ENCODE measurements at places on chromosomes 12 and 14.

GRCh38 chr14:22601996-22602395 is 3.9 kb downstream of the ABHD4 start:
- no peak for DNase-seq

GRCh38 chr12:29563636-29564035 is 66.2 kb upstream of the OVCH1 start:
- DNase-seq = no peak

GRCh38 chr14:34930591-34931091 is 52.2 kb upstream of the SRP54 start:
- peak; percentile 59 for DNase-seq

GRCh38 chr14:56891226-56891625 is 80.9 kb upstream of the OTX2 start:
- no peak for DNase-seq

GRCh38 chr12:8566525-8566924 is 25.8 kb upstream of the CLEC4E start:
- no peak for DNase-seq

DNA sequence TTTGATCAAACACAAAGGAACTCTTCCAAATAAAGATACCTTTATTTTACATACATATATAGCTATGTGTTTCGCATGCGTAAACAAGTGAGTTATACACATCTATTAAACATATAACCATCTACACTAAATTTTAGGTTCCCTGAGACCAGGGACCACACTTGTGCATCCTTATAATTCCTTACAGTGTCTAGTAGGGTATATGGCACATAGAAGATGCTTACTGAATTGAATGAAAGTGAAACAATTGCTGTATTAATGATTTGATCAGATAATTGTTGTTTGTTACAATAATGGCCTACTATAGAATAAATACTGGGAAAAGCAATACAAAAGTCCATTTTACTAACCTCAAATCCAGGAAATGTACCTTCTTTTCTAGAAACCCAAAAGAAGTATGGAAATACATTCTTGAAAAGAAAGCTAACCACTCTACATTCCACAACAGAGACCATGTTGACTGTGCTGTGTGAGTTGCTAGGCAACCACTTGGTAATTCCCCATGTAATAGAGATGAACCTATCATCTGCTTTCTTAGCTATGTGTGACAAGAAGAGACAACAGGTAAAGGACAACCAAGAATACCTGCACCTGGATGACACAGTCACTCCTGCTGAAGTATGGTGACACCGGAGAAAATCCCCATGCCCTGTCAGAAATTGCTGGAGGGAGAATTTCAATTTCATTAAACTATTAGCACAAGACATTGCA is 11.9 kb upstream of the CIPC start:
- DNase-seq = no peak

- no peak for DNase-seq
Measured at GRCh38 chr12:51528852-51529650, 62.0 kb upstream of the SCN8A start.

GRCh38 chr14:101480022-101480746 is 81.1 kb upstream of the DIO3 start:
- no peak for DNase-seq

DNA sequence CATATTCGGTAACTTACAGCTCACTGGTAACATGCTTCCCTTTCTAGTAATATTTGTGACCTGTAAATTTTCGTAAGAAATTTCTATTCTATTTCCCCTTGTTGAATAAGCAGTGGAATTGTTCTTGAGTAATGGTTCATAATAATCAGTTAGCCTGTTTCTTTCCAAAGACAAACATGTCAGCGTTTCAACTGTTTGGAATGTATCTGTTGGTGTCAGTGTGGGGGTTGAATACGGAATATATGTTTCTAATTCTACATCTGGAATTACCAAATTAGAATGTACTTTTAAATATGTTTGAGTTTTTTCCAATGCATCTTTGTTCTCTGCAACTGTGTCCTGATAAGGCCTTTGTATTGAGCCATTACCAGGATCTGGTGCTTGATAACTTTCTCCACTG is 2.0 kb downstream of the BBS10 start:
- DNase-seq = no peak

GRCh38 chr12:92702754-92703679 is at the start of gene PLEKHG7:
Gene PLEKHG7, plus strand, starts transcription at chr12:92702989. Its CDS starts 3,643 bp downstream, at chr12:92706632.
- DNase-seq = no peak

GRCh38 chr12:111275308-111275707 is 93.6 kb downstream of the PHETA1 start:
- DNase-seq = no peak

- DNase-seq = peak; percentile 18
Measured at GRCh38 chr12:76927170-76927784, 48.5 kb upstream of the CSRP2 start.

- no peak for DNase-seq
Measured at GRCh38 chr12:110744601-110745264, 2.0 kb upstream of the PPP1CC start.

- DNase-seq = no peak
Measured at GRCh38 chr14:68376067-68376779, 416.6 kb downstream of the ZFP36L1 start.

DNA sequence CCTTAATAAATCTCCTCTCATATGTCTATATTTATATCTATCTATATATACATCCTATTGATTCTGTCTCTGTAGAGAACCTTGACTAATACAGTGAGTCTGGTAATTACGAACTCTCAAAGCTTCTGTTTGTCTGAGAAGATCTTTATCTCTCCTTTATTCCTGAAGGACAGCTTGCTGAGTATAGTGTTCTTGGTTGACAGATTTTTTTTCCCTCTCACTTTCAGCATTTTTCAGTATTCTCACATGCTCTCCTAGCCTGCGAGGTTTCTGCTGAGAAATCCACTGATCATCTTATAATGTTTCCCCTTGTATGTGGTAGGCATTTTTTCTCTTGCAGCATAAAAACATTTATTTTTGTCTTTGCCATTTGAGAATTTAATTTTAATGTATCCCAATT is 67.1 kb downstream of the GPHN start:
- no peak for DNase-seq

GRCh38 chr12:89829434-89829975 is 120.9 kb upstream of the ATP2B1 start:
- DNase-seq = no peak

- peak; percentile 16 for DNase-seq
Measured at GRCh38 chr14:21070610-21071224, 613 bp downstream of the ARHGEF40 start.

- no peak for DNase-seq
Measured at GRCh38 chr14:34837801-34838322, 37.3 kb downstream of the BAZ1A start.

- no peak for DNase-seq
Measured at GRCh38 chr14:100871234-100872186, 32.0 kb downstream of the RTL1 start.

- DNase-seq = no peak
Measured at GRCh38 chr12:55666508-55666907, 29.8 kb downstream of the OR10P1 start.

DNA sequence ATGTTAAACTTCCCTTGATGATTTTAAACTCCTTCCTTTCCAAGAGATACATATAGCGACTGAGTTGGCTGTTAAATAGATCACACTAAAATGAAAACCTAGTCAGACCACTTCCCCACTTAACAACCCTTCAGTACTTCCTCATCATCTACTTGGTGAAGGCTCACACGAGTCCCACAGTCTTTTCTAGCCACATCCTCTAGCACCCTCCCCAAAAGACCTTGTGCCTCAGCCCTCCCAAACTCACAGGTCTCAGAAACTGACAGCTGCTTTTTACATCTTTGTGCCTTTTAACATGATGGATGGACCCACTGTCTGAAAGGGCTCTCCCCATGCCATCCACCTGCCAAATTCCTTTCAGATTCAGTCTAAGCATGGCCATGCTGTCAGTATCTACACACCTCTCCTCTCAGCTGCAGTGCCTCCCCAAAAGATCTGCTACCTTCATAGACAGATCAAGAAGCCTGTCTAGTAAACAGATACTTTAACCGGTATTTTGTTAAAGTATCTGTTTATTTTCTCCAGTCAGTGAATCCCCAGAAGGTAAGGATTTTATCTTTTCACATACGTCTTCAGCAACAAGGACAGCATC is 65.1 kb upstream of the GPHB5 start:
- no peak for DNase-seq

DNA sequence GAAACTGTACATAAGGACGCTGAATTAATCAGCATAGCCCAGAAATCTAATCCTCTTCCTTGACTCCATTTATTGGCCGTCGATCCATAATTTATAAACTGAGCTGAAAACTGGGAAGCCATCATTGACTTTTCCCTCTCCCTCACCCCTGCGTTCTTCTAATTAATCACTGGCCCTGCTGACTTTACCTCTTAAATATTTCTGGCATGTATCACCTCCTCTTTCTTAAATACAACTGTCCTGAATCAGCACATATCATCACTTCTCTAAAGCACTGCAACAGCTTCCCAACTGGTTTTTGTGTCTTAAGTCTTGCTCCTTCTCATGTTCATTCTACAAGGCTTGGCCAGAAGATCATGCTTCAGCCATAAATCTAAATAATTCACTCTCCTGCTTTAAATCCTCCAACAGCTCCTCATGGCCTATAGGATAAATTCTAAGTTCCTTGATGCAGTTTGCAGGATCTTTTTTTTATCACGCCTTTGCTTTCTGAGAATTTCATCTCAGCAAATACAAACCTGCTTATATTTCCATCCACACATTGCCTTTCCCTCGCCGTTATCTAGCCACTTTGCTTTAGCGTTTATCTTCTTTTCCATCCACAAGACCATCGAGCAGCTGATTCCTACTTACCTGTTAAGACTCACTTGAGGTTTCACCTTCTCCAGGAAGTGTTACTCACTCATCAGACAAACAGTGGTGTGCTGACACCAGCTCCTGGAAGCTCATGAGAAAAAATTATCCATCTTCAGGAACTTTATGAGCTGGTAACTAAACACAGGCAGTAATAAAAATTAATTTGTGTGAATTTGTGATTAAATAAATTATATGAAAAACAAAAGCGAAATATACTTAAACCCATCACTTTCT is 295.6 kb upstream of the FLRT2 start:
- no peak for DNase-seq

DNA sequence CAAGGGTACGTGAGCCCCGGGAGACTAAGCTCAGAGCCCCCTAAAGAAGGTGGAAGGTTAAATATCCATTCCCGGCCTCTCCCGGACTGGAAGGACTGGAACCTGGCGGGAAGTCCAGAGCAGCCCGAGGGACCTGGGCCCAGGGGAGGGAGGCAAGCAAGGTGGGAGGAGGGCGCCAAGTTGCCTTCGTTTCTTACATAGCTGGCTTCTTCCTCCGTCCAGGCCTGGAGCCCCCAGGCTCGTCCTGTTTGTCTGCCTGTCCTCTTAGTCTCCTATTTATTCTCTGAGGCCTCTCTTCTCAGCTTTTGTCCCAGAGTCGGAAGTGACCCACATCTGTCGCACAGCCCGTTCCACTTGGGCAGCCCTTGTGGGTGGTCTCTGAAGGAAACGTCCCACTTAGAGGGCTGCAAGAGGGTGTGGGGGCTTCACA is 745 bp downstream of the PCK2 start:
- no peak for DNase-seq

- no peak for DNase-seq
Measured at GRCh38 chr14:99036611-99037293, 235.2 kb downstream of the BCL11B start.

GRCh38 chr12:53785161-53785560 is 33.4 kb upstream of the CISTR start:
- DNase-seq = no peak

DNA sequence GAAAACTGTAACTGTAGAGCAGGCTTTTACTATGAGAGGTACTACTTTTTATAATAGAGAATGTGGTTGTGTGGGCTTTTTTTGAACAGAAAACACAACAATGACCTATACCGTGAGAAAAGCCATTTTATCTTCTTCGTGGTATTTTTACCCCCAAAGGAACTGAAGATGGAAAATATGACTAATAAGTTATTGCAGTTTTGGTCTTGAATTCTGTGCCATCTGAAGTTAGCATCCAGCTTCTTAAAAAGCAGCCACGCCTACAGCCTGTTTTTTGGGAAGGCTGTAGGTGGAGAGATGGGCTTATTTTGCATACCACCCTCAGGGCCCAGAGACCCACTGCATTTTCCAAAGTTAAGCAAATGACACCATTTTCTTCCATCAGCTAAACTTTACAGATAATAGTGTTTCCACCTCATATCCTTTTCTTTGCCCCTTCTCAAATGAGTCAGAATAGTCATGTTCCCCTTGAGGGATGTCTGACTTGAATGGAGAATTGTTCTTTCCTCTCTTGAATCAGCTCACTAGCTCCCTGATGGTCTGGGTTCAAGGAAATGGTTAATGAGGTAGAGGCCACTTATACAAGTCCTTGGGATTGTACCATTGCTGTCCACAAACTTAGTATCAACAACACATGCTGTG is 53.0 kb downstream of the TBC1D30 start:
- no peak for DNase-seq

DNA sequence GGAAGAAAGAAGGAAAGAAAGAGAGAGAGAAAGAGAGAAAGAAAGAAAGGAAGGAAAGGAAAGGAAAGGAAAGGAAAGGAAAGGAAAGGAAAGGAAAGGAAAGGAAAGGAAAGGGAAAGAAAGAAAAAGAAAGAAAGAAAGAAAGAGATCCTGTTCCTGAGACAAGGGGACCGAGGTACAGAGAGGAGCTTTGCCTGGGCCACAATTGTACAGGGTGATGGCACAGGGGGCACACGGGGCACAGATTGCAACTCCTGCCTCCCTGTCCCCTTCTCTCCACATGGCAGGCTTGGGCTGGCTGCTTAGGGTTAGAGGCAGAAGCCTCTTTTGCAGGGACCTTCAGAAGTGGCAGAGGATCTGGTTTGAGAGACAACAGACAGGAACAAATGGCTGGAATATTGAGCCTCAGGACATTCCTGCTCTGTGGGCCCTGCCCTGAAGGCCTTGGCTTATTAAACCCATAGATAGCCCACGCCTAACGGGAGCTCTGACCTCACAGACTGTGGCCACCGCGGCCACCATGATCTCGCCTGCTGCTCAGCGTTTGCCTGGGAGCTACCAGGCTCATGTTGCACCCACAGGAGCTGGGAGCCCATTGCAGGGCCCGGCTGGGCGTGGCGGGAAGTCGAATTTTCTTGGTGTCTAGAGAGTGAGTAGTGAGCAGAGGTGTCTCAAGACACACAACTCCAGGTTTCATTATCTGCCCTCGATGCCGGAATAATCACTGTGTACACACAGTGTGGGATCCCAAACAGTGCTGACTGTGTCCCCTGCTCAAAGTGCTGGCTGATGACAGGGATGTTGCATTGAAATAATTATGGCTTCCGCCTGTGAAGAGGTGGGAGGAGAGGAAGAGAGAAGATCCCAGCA is 147.9 kb upstream of the NCOR2 start:
- DNase-seq = no peak

GRCh38 chr14:101120641-101121507 is 217.4 kb upstream of the RTL1 start:
- no peak for DNase-seq

DNA sequence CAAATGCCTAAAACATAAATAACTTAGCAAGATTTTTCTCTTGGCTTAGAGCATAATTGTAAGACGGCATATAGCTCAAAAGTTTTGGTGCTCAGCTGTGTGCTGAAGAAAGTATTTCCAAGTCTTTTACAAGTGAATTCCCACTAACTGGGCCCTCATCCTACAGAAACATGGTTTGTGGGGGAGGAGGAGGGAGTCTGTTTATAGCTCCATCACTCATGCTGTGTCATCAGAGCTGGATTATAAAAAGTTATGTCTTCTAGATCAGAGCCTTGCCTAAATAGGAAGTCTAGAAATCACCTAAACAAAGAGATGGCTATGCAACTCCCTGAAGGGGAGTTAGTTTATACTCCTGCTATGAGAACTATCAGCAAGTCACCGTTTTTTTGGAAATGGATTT is 65.9 kb upstream of the OTOGL start:
- no peak for DNase-seq

All from naive thymus-derived CD8-positive, alpha-beta T cell (primary cell).